ENCODE measurements at places on chromosomes 3 and 15.

DNA sequence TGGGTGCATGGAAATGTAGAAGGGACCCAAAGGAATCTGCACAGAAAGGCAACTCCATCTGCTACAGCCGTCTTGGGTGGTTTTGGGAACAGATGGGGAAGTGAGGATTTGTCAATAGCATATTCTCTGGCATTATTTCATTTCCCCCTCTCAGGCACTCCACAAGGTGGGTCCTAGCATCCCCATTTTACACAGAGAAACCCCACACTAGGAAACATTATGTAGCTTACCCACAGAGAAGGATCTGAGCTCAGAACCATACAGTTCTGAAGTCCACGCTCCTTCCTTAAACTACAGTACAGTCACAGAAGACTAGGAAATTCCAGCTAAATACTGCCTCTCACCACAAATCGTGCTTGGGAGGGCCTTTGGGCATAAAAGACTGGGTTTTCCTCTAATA lies 61.2 kb upstream of the CTNNB1 start:
- peak; percentile 12 for DNase-seq

DNA sequence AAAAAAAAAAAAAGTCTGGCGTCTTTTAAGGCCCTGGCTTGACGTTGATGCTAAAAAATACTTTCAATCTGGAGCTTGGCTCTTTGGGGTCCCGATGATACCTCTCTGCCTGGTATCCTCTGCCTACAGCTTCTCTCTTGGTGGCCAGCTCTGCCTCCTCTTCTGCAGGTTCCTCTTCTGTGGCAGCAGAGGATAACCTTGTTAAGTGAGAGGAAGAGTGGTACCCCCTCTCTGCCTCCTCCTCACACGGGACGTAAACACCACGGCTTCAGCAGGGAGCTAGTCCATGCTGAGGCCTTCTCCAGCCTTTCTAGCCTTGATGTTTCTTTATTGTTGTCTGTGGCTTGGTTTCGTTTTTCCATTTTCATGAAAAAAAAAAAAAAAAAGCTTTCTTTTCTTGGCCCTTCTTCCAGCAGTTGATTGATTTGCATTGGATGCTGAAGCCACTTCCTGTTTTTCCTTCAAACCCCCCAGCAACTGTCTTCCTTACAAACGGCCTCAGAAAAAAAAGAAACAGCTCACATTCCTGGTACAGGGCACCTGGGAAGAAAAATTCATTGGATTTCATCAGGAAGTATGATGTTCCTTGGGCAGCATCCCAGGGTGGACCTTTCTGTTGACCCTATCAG lies 59.7 kb downstream of the RORA start:
- no peak for DNase-seq

DNA sequence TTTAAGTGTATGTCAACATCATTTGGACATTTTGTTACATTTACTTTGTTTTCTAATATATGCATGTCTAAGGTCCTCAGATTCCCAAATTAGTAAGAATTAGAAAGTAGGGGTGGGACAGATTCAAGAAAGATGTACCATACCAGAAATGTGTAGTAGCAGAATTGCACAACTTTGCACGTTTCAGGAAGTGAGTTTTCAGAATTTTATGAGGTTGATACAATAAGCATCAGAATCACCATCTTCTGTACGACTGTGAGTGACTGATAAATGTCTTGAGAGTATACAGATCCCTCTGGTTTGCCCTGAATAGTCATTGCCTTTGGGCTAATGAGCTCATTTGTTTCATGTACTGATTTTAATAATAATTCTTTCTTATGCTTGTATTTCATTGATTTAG lies 9.3 kb downstream of the ARIH2 start:
- no peak for DNase-seq

GRCh38 chr3:184717399-184717983 lies 5.6 kb upstream of the MAGEF1 start:
- DNase-seq, result no peak

DNA sequence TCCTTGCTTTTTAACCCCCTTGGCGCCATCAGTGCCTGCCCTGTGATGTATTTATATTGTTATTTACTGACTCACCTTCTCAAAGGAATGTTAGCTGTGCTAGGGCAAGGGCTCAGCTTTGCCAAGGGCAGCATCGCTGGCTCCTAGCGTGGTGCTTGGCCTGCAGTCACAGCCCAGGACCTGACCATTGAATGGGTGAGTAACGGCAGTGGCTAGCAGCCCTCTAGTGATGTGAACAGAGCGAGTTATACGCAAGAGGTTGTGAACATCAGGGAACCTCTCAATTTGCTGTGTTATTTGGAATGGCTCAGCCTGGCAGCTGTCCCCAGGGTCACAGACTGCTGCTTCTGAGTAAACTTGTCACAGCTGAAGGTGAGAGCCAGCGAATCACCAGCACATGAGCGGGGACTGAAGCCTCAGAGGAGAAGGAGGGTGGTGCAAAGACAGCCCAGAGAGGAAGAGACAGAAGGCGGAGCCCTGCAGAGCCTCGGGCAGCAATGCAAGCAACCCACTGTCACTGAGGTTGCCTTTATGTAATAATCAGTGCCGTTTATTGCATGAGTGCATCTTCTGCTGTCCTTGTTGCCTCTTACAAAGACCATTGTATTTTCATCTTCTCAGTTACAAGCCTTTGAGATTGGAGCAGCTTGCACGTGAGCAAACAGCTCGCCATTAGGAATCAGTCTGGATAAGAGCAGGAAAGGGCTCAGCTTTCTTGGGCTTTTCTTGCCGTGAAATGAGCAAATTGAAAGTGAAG lies 158.3 kb downstream of the SLCO3A1 start:
- DNase-seq, result peak; percentile 87

- no peak for DNase-seq
These were observed 14.9 kb downstream of the CCDC32 start for GRCh38 chr15:40549894-40550293.

- DNase-seq, result no peak
These were observed 955.2 kb upstream of the NR2F2 start for GRCh38 chr15:95375281-95375680.

DNA sequence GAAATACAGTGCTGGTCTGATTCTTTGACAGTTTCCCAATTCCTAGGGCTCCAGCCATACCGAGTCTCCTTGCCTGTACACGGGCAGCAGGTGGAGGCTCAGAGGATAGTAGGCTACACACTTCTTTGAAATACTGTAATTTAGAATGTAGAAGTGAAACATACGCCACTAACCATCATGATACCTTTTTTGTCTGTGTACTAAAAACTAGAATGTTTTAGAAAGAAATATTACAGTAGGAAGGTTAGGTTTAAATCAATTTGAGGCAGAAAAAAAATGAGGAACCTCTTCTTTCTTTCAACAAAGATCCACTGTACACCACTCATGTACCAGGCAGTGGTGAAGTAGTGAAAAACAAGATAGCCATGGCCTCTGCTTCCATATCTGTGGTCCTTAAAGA lies 354.7 kb downstream of the MCTP2 start:
- DNase-seq, result no peak

DNA sequence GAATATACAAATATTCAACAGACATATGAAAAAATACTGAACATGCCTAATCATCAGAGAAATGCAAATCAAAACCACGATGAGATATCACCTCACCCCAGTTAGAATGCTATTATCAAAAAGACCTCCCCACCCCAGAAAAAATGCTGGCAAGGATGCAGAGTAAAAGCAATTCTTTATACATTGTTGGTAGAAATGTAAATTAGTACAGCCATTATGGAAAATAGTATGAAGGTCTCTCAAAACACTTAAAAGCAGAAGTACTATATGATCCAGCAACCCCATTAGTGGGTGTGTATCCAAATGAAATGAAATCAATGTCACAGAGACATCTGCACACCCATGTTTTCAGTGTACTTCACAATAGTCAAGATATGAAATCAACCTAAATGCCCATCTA lies 308.7 kb downstream of the CHST2 start:
- no peak for DNase-seq
